Testis (tissue), 5 donors: ENCODE measurements at places on chromosomes 7 and 10. TPM values are rescaled to one million over a fixed set of nuclear protein-coding genes. Genes with fewer than 3 reads are reported as not detected.
A peak's percentile ranks its signal among the peaks of the same experiment; 100 is the strongest.

DNA sequence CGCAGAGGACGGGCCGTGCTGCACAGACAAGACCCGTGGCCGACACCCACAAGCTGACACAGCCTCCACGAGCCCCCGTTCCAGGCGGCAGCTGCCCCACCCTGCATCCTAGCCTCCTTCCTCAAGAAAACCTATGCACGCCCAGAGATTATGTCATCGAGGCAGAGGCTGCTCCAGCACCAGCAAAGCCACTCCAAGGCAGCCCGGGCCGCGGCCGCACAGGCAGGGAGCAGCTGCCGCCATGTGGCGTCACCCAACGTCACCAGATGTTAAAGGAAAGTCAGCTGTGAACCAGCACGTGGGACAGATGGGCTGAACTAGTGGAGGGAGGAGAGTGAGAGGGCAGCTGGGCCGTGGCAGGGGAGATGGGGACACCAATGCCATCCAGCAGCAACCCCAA is 59.8 kb downstream of the STK32C start:
- no peaks in the 10 kb centered on the region for H3K4me1 ChIP-seq
- DNase-seq = no peak
- H3K36me3 ChIP-seq = no peaks in the 10 kb centered on the region
- H3K27ac ChIP-seq = no peak overlapping the region
- H3K4me3 ChIP-seq = no peak overlapping the region
- no peaks in the 10 kb centered on the region for H3K27me3 ChIP-seq

DNA sequence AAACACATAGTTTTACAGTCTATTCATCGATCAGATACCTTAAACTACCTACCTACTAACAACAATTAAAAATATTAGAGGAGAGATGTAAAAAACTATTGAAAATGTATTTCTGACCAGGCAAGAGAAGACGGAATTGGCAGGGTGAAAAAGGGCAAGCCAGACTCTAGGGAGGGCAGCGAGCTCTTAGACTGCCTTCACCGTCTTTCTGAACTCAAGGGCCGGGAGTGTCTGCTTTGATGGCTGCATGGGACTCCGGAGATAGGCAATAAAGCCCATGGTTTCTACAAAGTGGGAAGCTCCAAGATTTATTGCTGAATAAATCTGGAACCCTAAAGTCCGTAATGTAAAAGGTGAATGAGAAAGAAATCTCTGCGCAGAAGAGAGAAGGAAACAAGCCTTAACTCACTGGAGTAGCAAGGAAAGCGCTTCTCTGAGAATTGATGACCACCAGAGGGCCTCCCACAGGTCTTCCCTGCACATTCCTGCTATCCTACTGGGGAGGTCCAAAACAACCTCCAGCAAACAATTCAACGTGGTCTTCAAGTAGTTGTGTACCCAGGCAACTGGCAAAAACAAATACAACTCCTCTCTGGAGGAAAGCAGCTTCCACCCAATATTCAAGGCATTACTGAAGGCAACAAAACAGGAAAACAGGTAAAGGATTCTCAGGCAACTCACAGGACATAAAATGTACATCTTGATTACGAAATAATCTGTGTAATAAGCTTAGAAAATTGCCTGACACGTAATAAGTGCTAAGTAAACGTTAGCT is 181.3 kb downstream of the SDK1 start:
- no peak overlapping the region for H3K4me3 ChIP-seq
- peak; percentile 39 for DNase-seq
- no peaks in the 10 kb centered on the region for H3K4me1 ChIP-seq
- H3K27me3 ChIP-seq = no peaks in the 10 kb centered on the region

DNA sequence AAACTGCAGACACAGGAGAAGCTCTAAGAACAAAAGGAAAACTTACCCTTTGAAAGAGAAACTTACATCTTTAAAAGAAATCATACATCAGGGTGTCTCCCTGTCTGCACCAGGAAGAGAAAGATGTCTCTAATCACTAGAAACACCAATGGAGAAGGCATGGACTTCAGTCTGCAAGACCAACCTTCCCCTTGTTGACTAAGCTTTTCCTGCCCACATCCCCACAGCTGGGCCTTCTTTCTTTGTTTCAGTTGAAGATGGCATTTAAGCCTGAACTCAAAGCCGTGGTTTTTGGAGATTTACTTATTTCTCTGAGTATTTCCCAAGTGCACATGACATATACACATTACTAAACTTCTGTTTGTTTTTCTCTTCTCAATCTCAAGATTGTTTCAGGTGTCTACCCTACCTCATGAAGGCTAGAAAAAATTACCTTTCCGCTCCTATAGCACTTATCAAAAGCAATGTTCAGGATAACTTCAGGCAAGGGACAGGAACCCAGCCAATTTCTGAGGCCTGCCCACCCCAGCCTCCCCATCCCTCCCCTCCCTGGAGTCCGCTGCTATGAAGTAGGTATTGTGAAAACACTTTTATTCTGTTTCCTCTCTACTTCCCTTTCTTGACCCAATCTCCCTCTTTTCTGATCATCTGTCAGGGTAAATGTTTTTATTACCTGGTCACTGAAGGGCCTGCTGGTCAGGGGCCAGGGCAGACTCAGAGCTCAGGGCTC is 2.8 kb upstream of the SLC29A3 start:
- H3K36me3 ChIP-seq = no peaks in the 10 kb centered on the region
- peaks cover 26% of the 10 kb centered on the region for H3K4me1 ChIP-seq
- H3K27ac ChIP-seq = no peak overlapping the region
- H3K27me3 ChIP-seq = no peaks in the 10 kb centered on the region
- no peak for DNase-seq
- H3K4me3 ChIP-seq = no peak overlapping the region

- no peak overlapping the region for H3K4me3 ChIP-seq
- DNase-seq = no peak
- H3K27me3 ChIP-seq = no peaks in the 10 kb centered on the region
- no peak overlapping the region for H3K27ac ChIP-seq
- H3K36me3 ChIP-seq = no peaks in the 10 kb centered on the region
These were observed 199.1 kb upstream of the PRKCQ start for GRCh38 chr10:6778992-6779701.

Gene GPR15LG
- not detected for total RNA-seq

DNA sequence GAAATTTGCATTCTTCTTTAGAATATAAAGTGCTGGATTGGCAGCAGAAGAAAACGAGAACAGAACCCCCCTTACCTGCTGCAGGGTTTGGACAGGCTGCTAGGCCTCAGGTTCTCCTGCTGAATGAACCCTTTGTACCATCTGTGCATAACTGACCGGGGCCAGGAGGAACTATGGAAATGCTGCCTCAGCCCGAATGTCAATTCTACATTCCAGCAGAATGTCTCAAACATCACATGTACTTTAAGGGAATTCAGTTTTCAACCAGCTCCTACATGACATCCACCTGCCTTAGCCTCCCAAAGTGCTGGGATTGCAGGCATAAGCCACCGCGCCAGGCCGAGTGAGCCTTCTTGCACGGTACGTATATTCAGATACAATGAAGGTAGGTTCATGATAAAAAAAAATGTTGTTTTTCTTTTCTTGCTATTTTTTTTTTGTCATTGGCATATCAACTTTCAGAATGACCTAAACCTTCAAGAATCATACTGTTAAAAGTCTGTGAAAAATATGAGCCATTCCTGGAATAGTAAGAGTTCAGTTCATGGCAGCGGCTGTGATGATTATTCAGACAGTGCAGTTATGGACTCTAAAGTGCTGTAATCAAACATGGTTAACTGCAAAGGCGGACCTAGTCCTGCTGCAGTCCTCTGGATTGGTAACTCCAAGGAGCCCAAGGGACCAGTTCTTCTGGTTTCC is 84.4 kb upstream of the TNS3 start:
- H3K27me3 ChIP-seq = no peaks in the 10 kb centered on the region
- no peak overlapping the region for H3K27ac ChIP-seq
- no peak for DNase-seq
- H3K4me3 ChIP-seq = no peak overlapping the region
- H3K36me3 ChIP-seq = no peaks in the 10 kb centered on the region

Gene GGCT
- 14.7 TPM for total RNA-seq

Gene MMD2
- 21.6 TPM for total RNA-seq

Gene SEPHS1
- total RNA-seq = 31.1 TPM

Gene NEBL
- 15.5 TPM for total RNA-seq

Gene PAPOLB
- total RNA-seq = 29.1 TPM

- no peaks in the 10 kb centered on the region for H3K4me1 ChIP-seq
- H3K36me3 ChIP-seq = no peaks in the 10 kb centered on the region
- no peaks in the 10 kb centered on the region for H3K27me3 ChIP-seq
- no peak overlapping the region for H3K27ac ChIP-seq
- DNase-seq = no peak
- H3K4me3 ChIP-seq = no peak overlapping the region
These were observed 259.9 kb downstream of the PTPRN2 start for GRCh38 chr7:158327571-158328180.

DNA sequence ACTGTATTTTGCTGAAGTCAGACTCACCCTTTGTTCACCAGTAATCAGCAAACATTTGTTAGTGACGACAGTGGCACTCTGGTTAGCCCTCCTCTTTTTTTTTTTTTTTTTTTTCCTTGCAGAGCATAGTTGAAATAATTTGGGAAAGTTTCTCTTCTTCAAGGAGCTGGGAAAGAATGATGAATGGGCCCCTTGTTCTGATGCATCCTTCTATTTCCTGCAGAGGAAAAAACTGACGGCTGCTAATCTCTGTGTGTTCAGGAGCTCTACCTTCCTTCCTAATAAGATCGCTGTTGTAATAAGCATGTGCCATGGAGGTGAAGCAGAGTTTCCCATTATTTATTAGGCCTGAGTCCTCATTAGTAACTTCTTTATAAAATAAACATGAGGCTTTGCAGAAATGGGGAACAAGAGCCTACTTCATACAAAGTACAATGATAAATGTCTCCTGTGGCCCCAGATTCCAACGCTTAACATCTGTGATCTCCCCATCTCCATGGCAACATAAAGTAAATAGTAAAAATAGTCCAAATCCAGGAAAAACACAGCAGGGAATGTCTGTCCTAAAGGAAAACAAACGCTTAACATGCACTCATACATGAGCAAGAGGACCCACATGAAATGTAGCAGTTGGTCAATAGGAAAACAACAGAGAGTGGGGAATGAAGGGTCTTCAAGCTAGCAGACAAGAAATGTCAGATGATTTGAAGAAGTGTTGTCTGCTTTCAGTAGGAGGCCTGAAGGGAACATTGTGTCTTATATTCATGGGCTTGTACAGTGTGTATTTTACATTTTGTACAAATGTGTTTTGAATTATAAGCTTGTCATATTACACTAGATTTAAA is 59.1 kb upstream of the CALD1 start:
- H3K4me3 ChIP-seq = no peak overlapping the region
- no peaks in the 10 kb centered on the region for H3K27me3 ChIP-seq
- DNase-seq = no peak
- H3K4me1 ChIP-seq = peaks cover 18% of the 10 kb centered on the region

- DNase-seq = no peak
- H3K4me1 ChIP-seq = no peaks in the 10 kb centered on the region
- H3K36me3 ChIP-seq = no peaks in the 10 kb centered on the region
These were observed 9.3 kb upstream of the LRRC61 start for GRCh38 chr7:150313870-150314269.

DNA sequence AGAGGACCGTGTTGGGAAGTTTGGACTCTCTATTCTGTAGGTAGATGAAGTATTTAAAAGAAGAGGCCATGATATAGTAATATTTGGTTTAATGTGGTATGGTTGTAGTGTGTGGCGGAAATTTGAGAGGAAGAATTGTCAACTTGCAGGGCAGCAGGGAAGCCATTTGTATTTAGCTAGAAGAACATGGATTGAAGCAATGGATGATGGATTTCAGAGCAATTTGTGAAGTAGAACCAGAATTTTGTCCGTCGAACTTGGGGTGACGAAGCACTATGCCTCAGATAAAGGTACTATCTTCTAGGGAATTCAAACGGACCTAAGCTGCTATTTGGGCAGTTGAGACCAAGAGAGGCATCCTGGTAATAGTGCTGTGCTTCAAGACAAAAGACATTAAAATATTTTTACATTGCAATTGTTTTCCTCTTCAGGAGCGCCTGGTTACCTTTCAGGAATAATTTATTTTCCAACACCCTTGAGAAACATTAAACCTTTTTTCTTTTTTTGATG is 615 bp upstream of the WBP1L start:
- peaks cover 12% of the 10 kb centered on the region for H3K4me1 ChIP-seq
- DNase-seq = no peak
- H3K27ac ChIP-seq = peak overlapping the region; percentile 54
- H3K36me3 ChIP-seq = no peaks in the 10 kb centered on the region
- H3K4me3 ChIP-seq = peak overlapping the region; percentile 95
- no peaks in the 10 kb centered on the region for H3K27me3 ChIP-seq

Gene SMKR1
- total RNA-seq = 210 TPM

Gene TMEM236
- 0.43 TPM for total RNA-seq

GRCh38 chr7:5450549-5451327 is 27.1 kb upstream of the TNRC18 start:
- no peak overlapping the region for H3K4me3 ChIP-seq
- H3K27ac ChIP-seq = no peak overlapping the region
- H3K27me3 ChIP-seq = no peaks in the 10 kb centered on the region
- DNase-seq = peak; percentile 67
- H3K4me1 ChIP-seq = peaks cover 8% of the 10 kb centered on the region
- no peaks in the 10 kb centered on the region for H3K36me3 ChIP-seq

- H3K27ac ChIP-seq = no peak overlapping the region
- no peaks in the 10 kb centered on the region for H3K36me3 ChIP-seq
- H3K4me3 ChIP-seq = no peak overlapping the region
- DNase-seq = no peak
- peaks cover 9% of the 10 kb centered on the region for H3K4me1 ChIP-seq
These were observed 25.0 kb downstream of the VTI1A start for GRCh38 chr10:112471878-112472487.

GRCh38 chr7:52253953-52254352 is 781.5 kb upstream of the POM121L12 start:
- H3K4me1 ChIP-seq = no peaks in the 10 kb centered on the region
- no peak for DNase-seq

Gene SYNPO2L
- 0.31 TPM for total RNA-seq

Gene TUBAL3
- 2.5 TPM for total RNA-seq

Gene IL15RA
- total RNA-seq = 21.9 TPM

GRCh38 chr7:118350260-118350659 is 125.8 kb downstream of the ANKRD7 start:
- no peak overlapping the region for H3K27ac ChIP-seq
- no peak overlapping the region for H3K4me3 ChIP-seq
- H3K36me3 ChIP-seq = no peaks in the 10 kb centered on the region
- no peak for DNase-seq
- H3K27me3 ChIP-seq = no peaks in the 10 kb centered on the region
- no peaks in the 10 kb centered on the region for H3K4me1 ChIP-seq
